NCI-H1092 treated with DMSO at 0.1 percent for 48 hours (cell line): ENCODE measurements at places on chromosomes 7 and 10.

DNA sequence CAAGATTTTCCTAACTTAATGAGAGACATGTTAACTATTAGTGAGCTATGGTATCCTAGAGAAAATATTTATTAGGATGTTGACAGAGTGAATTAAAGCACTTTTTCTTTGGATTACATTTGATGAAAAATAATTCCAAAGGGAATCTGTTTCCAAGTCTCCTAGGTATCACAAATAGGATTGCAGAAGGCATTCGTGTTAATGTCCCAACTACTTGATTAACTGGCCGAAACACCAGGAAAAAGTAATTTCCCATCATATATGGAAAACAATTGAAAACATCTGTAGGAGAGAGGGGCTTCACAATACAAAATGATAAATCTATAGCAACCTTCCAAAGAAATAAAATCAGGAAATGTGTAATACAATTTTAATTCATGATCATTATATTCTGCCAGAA, 406.7 kb downstream of the PARD3 start:
- no peak for DNase-seq

DNA sequence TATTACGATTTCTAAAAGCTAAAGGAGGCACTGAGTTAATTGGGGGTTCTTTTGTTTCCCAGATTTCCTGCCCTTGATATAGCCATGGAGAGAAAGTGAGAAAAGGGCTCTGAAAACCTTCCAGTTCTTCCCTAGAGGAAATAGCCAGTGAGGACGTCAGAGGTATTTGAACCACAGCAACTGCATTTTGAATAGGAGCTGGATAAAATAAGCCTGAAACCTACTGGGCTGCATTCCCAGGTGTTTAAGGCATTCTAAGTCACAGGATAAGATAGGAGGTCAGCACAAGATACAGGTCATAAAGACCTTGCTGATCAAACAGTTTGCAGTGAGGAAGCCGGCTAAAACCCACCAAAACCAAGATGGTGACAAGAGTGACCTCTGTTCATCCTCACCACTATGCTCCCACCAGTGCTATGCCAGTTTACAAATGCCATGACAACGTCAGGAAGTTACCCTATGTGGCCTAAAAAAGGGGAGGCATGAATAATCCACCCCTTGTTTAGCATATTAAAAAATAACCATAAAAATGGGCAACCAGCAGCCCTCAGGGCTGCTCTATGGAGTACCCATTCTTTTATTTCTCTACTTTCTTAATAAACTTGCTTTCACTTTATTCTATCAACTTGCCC, 85.1 kb upstream of the FRMD4A start:
- DNase-seq, result no peak

DNA sequence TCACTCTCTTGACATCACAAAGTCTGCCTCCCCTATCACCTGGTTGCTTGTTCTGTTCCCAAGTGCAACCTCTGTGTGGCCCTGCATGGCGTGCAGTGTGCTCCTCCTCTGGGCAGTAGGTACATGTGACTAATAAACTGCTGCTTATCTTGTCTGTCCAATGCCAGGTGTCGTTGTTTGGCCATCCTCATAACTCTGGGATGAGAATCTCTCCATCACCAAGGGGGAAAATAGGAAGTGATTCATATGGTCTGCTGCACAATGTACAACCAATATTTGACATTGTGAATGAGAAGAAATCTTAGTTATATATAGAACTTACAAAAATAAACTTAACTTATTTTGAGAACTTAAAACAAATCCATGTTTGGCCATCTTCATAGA, 135.2 kb downstream of the INHBA start:
- DNase-seq, result no peak

DNA sequence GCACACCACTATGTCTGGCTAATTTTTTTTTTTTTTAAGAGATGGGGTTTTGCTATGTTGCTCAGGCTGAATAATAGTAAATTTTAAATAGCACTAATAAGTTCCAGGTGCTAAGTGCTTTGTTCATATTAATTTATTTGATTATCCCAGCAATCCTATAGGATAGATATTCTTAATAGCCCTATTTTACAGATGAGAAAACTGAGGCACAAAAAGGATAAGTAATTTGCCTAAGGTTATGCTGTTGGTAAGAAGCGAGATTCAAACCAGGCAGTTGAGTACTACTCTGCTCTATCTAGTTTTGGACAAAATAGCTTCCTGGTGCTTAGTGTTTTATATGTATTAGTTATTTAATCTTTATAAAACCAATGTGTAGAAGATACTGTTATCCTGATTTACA, 72.5 kb upstream of the STRIP2 start:
- DNase-seq, result no peak

DNA sequence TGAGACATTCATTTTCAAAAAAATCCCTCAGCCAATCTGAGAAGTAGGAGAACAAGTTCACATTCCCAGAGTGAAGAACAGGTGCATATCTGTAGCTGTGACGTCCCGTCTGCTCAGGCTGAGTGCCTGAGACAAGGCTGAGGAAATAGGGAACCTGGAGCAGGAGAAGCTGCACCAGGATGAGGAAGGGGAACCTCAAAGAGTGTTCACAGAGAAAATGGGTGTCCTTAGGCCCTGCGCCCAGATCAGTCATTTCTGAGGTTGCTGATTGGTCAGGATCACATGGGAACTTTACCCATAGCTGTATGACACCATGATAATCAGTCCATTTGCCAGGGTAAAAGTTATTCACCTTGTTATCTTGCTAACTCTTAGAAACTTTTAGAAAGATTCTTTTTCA, 34.2 kb upstream of the TARP start:
- no peak for DNase-seq

GRCh38 chr7:24503506-24503905, 69.7 kb upstream of the PALS2 start:
- DNase-seq, result no peak

GRCh38 chr10:11516431-11516746, 95.1 kb downstream of the USP6NL start:
- DNase-seq, result no peak

DNA sequence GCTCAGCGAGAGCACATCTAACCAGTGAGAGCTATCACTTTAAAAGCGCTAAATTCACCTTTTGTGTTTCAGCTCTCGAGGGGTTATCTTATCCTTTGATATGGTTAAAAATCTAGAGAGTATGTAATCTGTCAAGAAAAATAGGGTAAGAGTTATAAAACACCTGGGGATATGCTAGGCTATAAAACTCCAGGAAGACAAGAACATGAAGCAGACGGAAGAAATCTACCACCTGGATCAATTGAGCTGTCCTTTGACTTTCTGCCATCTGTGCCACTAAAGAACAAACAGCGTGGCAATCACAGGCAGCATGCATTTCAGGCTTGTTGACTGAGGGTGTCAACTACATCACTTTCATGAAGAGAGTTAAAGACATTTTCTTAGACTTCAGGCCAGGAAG, 83.1 kb downstream of the ZNF248 start:
- no peak for DNase-seq

GRCh38 chr7:77667459-77668086, 28.7 kb upstream of the RSBN1L start:
- no peak for DNase-seq

DNA sequence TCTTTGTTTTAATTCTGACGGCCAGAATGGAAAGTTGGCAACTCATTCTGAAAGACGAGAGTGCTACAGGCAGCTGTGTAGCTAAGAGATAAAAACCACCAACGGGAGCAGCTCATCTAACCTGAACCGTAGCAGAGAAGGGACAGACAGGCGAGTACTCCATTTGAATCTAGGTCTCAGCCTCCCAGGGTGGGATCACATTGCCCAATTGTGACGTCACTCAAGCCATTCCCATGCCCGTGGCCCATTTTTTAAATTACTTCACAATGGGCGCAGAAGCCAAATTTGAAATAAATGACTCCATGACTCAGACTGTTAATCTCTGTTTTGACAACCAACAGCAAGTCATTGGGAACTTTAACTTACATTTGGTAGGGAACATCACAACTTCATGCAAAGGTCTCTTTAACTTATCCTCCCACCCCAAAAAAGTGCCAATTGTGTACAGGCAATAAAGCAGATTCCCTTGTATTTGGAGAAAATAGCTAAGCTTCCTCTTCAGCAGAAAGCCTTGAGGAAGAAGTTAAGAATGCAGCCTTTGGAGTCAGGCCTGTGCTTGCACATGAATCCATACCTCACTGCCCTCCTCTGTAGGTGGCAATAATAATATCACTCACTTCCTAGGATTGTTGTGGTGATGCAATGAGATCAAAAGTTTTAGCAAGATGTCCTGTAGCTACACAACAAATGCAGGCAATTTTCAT, 93.2 kb upstream of the KIF5B start:
- no peak for DNase-seq

GRCh38 chr7:150568714-150569113, 1.5 kb downstream of the GIMAP4 start:
- DNase-seq, result no peak

DNA sequence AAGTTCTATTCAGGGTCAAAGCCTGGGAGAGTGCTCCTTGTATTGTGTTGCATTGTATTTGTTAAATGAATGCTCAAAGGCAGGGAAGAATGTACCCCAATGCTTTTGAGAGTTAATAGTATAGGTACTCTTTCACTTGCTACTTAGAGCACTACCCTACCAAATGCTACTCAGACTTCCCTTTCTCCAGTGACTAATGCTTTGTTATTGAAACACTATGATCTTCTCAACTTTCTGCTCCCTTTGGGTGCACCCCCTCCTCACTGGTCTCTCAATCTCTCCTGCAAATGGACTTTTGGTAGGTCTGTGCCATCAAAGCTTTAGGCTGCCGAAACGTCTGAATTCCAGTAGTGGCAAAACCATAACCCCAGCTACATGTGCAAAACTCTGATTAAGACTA, 177.7 kb upstream of the AHR start:
- no peak for DNase-seq

DNA sequence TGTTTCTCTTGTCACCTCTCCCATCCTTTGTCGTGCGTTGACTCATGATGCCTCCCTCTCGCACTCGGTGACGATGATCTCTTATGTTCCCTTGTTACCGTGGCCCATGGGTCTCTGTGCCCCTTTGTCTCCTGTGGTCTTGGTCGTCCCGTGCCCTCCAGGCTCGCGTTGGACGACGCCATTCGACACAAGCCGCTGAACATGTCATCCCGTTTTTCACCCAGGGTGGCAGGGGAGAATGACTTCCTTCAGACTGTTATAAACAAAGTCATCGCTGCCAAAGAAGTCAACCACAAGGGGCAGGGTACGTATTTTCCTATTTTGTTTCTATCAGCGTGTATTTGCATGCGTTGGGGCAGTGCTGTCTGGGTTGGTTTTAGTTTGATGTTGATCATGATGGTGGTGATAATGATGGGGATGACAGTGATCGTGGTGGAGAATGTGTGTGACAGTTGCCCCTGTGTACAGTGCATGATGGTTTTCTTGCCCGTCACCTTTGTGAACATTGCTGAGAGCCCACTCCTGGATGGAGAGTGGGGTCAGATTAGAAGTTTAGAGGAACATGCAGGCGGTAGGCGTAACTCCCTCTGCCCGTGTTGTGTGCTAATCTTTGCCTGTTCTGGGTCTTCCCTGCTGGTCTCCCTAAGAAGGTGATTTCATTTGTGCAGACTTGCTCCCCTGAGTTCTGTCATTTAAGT, 107.0 kb downstream of the DOCK1 start:
- DNase-seq, result no peak

DNA sequence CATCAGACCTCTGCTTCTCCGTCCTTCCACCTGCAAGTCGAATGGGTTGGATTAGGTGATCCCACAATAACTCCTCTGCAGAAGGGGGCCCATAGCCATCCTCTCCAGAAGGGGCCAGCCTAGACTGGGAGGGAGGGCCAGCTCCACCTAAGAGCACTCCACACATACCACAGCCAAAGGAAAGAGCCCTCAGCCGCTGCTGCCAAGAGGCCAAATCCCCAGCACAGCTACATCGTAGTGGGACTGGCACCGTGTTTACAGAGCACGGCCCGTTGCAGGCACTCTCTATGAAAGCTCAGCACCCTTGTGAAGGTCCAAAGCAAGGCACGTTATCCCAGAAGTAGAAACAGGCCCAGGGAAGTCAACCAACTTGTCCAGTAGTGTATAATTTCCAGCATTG, 5.4 kb downstream of the KCNH2 start:
- DNase-seq, result no peak

- DNase-seq, result no peak
These were observed 60.9 kb upstream of the CHRM2 start for GRCh38 chr7:136807598-136807997.

DNA sequence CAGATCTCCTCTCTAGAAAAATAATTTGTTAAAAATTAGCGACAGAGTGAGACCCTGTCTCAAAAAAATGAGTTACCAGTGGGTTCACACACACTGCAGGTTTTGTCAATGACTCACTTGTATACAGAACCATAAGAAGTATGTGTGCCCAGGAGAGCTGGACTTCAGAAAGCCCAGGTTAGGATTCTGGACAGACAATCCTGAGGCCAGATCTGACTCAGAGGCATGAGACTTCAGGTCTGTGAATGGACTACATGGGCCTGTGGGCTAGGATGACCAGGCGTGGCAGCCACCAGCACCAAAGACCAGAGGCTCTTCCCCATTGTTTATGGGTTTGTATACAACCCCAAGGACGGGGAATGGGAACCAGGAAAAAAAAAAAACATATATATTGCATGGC, 9.3 kb upstream of the ZNF438 start:
- no peak for DNase-seq

DNA sequence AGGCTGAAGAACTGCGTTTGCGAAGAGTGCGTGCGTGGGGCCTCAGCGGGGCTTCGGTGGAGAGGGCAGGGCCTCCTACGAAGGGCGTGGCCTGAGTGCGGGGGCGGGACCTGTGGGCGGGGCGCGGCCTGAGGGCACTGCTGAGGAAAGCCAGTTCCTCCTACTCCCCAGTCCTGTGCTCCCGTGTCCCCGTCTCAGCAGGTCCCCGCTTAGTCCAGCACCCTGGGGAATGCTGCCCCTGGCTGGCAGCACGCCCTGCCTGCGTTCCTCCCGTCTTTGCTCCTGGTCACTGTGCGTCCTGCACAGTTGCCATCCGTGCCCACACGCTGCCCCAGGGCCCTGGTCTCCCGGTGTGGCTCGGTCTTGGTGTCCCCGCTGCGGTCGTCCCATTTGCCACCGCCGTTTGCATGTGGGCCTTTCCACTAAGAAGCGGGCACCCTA, 177.1 kb downstream of the ZNF248 start:
- no peak for DNase-seq

- DNase-seq, result no peak
These were observed 17.2 kb upstream of the SLC26A4 start for GRCh38 chr7:107643407-107643806.

GRCh38 chr7:84136809-84137208, 57.8 kb downstream of the SEMA3A start:
- no peak for DNase-seq

DNA sequence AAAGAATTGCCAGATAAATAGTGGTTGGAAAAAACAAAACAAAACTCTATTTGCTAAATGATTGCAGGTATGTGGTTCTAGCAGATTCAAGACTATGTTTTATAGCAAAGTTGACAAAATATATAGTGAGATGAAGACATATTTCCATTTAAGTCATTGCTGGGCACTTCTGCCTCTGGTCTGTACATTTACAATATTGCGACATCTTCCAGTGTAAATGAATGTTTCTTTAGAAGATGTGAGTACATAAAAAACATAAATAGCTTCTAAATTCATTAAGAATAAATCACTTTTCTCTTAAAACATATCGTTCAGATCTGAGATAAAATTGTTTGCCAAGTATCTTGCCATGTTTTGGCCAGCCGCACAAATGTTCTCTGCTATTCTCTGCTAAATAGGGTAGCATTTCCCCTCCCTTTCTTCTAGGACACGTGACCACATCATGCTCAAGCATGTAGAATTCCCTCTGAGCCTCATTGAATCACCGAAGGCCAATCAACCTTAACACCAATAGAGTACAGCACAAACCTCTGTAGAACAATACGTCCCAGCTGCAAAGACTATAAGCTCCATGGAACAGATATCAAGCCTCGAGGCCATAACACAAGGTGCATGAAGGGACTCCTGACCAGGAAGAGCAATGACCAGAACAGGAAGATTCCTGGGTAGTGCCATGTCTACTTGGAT, 1173.3 kb downstream of the GATA3 start:
- DNase-seq, result no peak
